GM12878 (cell line): ENCODE measurements at places on chromosomes 3 and 15. TPM values are rescaled to one million over a fixed set of nuclear protein-coding genes. Genes with fewer than 3 reads are reported as not detected.

Gene TRIM69
- 48.8 and 50.7 TPM in 2 replicates for total RNA-seq

- DNase-seq: no peak
These were observed 40.3 kb downstream of the EIF4E3 start for GRCh38 chr3:71684757-71685386.

GRCh38 chr3:170437176-170437575 lies 18.5 kb downstream of the CLDN11 start:
- DNase-seq: no peak

Gene CLDN11
- 0.15 and 0.29 TPM in 2 replicates for total RNA-seq

Gene GPR149
- not detected in 2 replicates for total RNA-seq

- DNase-seq: no peak
These were observed 87.0 kb upstream of the ST8SIA2 start for GRCh38 chr15:92306663-92307062.

Gene FGF7
- 0.05 and 0.08 TPM in 2 replicates for total RNA-seq
